Left forelimb (tissue), 1 donor: ENCODE measurements at places on chromosomes 5 and 9.

DNA sequence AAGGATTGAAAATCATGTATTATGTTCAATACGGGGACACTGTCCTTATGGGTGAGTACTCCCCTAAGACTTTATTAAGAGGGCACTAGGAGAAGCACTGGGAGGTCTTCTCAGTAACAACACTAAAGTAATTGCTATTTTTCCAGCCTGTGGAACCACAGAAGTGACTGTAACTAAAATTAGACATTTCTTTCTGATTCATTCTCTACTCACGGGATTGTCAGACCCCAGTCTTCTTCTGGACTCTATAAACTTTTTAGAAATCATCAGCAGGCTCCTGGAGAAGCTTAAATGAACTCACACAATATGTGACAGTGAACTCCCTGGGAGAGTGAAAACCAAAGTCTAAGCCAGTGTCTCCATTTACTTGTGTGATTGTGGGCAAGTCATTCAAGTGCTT lies 14.5 kb downstream of the TLR4 start:
- DNase-seq = no peak

DNA sequence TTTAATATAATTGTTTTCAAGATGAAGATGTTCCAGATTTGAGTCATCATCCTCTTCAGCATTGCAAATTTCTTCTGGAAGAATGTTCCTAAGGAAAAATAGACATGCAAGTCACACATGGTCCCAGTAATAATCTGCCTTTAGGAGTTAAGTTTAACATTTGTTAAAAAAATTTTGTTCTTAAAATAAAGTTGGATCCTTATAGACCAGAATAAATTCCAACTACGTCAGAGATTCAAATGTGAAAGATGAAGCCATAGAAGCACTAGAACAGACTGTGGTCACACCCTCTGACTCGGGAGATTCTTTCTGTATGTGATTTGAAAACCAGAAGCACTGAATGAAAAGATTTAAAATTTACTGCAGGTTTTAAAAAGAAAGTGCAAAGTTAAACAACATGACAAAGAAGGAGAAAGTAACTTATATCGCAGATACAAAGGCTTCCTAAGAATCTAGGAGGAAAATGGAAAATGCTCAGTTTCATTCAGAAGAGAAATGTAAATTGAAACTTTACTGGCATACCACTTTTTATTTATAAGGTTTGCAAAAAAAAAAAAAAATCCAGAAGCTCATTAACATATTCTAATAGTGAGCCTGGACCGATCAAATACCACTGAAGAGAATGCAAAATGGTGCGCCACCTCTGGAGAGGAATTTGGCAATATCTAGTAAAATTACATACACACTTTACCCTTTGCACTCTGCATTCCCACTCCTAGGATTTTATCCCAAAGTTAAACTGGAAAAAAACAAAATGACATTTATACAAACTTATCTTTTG lies 14.3 kb upstream of the ASPN start:
- DNase-seq = no peak

- no peak for DNase-seq
Measured at GRCh38 chr9:2385746-2386145, 235.8 kb upstream of the VLDLR start.

GRCh38 chr5:78638423-78638822 lies 10.1 kb downstream of the LHFPL2 start:
- no peak for DNase-seq
